Dermis microvascular lymphatic vessel endothelial cell (primary cell): ENCODE measurements at places on chromosomes 3 and 15. TPM values are rescaled to one million over a fixed set of nuclear protein-coding genes. Genes with fewer than 3 reads are reported as not detected.

SPINK8 gene
- total RNA-seq: not detected in 2 replicates

HRG gene
- not detected in 2 replicates for total RNA-seq

REC114 gene
- total RNA-seq: not detected in 2 replicates

DNA sequence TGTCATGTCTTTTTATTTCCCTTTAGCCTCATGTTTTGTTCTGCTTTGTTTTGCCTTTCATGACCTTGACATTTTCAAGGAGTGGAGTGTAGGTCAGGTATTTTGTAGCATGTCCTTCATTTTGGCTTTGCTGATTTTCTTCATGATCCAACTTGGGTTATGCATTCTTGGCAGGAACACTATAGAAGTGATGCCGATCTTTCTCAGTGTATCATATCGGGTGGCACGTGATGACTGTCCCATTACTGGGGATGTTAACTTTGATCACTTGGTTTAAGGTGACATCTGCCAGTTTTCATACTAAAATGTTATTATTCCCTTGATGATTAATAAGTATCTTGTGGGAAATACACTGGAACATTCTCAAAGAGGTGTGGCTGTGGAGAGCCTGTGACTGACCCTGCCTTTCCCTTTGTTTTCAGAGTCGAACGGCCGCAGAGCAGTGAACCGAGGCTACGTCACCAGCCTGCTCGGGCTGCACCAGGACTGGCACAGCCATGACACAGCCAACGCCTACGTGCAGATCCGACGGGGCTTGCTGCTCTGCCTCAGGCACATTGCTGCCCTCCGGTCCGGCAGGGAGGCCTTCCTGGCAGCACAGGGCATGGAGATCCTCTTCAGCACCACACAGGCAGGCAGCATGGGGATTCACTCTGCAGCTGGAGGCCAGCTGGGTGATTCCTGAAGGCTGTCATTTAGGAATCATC is 167.7 kb downstream of the AGBL1 start:
- DNase-seq: no peak
